Activated T-helper 1 cell treated with Interleukin-2 at 50 U/mL for 16 hours (primary cell): ENCODE measurements at places on chromosomes 1 and 21.

DNA sequence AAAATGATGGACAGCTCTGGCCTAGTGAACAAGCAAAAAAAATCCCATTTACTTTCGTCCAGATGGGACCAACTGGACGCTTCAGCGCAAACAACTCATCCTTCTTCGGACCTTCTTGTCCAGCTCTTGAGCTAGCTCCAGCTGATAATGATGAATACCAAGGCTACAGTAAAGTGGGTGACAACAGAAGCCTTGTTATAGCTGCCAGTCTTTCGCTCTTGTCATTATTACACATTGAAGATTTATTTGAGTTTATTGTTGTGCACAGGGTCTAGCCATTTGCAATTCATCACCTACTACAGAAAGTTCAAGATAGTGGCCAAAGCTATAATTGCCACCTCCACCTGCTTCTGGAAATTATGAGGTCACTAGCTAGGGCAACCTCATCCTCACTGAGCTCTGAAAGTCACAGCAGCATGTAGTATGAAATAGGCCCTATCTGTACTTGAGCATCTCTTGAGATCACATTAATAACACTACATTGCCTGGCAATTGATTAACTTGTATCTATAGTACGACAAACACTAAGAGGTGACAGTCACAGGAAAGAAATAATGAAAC lies 76.9 kb downstream of the GPATCH2 start:
- no peak for DNase-seq

DNA sequence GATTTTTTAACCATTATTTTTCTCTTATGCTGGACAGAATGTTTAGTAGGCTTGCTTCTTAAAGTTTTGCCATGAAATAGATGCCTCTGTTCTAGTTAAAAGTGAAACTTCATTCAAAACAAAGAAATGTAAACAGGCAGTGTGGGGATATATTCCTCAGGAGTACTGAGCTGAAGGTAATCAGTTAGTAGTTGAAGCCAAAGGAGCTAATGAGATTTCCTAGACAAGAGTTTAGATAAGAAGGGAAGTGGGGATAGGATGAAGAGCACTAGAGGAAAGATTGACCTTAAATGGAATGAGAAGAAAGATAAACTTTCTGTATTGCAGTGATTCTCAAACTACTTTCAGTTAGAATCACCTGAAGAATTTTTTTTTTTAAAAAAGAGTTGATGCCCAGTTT lies 23.9 kb downstream of the PRRC2C start:
- DNase-seq = no peak

- DNase-seq = no peak
Measured at GRCh38 chr1:85607126-85607920, 26.8 kb downstream of the CCN1 start.

DNA sequence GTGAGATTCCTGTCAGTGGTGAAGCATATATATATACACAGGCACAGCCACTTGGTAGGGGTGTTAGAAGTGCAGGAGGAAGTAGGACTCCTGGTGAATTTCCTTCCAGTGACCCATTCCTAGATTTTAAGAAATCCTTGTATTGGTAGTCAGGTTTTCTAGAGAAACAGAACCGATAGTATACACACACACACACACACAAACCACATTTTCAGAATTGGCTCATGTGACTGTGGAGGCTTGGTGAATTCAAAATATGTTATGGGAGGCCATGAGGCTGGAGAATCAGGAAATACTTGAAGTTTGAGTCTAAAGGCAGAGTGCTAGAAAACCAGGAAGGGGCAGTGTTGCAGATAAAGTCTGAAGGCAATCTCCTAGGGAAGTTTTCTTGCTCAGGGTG lies 114.2 kb downstream of the FCRL5 start:
- DNase-seq = no peak

DNA sequence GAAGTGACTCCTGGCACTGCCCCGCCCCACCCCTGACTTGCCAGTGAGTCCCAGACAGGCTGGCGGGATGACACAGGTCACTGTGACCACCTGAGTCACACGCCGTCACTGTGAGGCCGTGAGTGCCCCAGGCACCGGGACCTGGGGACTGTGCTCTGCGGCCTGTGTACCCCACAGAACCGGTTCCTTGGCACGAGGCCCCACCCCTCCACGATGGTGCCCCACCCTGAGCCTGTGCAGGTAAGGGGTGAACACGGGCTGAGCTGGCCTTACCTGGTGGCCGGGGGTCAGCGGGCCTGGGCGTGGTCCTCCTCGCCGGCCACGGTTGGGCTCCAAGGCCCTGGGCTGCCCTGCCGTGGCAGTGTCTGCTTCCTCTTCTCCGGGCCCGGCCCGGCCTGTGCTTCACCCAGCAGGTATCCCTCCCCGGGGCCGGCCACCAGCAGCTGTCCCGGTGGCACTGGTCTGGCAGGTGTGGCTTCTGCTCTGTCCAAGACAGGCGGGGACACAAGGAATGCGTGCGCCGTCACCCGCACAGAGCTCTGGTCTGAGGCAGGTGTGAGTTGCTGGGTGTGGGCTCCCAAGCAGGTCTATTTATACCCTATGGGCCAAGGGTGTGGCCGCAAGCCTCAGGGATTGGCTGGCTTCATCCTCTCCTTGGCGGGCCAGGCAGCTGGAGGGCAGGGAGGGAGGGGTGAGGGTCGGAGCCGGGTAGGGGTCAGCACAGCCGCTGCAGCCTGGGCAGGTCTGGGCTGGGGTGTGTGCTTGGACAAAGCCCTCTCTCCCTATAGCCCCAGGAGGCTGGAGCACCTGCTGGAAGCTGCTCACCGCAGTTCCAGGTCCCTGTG lies at the start of gene RNF223:
RNF223 (minus strand) TSS at position 564 of the 845 bp plus-strand sequence. CDS start 1,740 bp downstream, outside the sequence.
- no peak for DNase-seq

DNA sequence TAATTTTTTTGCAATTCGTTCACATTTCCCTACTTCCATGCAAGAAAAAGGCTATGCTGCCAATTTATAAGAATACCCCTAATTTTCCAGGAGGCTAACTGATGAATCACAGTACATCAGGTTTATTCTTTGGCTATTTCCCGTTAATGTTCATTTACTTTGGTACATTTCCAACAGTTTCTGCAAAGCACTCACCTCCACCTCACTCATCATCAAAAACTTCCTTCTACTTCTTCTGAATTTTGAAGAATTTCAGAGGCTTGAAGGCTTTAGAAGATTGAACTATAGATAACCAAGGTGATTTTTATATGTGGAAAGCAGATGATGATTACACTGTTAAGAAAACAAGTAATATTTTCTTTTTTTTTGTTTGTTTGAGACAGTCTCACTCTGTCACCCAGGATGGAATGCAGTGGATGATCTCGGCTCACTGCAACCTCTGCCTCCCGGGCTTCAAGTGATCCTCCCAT lies 60.5 kb upstream of the HP1BP3 start:
- no peak for DNase-seq

- DNase-seq = no peak
Measured at GRCh38 chr1:17669866-17670451, 85.2 kb upstream of the ACTL8 start.

DNA sequence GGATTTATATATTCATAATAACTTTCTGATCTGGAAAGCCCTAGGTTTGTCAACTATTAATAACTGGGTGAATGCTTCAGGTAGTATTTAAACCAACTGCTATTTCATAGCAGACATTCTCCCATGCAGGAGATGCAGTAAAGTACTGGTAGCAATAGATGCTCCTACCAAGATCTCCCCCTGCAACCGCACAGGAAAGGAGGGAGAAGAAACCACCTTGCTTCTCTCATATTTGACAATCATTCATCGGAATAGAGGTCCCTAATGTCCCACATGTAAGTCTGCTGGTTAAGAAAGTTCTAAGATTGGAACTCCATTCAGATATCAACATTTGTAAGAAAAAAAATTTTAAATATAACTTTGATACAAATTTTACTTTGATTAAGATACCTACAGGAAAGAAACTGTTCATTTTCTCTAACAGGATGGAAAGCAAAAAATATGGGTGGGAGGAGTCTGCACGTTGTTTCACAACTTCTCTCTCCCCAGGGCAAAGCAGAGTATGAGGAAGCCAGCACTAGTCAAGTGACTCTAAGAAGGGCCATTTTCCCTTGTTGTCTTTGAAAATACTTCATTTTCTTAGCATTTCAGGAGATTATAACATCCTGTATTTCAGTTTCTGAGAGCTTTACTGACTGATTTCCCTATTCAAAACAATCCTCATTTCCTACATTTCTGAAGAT lies at the start of gene PYHIN1:
PYHIN1 (plus strand) TSS at position 498 of the 683 bp plus-strand sequence. CDS start 5,359 bp downstream, outside the sequence.
- no peak for DNase-seq

- DNase-seq = no peak
Measured at GRCh38 chr1:200343874-200344273, 66.0 kb downstream of the ZNF281 start.

DNA sequence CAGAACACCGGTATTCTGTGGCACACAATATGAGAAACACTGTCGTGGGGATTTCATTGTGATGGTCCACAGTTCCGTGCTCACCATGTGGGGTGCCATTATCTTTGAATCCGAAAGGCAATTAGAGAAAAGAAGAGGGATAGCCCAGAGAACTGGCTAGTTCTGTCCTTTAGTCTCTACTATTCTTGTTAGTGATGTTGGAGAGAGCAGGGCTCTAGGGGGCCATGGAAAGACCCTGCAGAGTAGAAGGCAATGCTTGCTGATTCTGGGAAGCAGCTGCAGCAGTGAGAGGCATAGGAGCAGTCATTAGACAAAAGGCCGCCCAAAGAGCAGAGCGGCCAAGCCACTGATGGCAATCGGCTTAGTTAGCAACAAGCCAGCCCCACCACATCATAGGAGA lies 146.3 kb downstream of the TSEN15 start:
- DNase-seq = no peak

- no peak for DNase-seq
Measured at GRCh38 chr1:24380508-24380907, 33.1 kb downstream of the STPG1 start.

- DNase-seq = no peak
Measured at GRCh38 chr21:45220071-45220481, 67.6 kb downstream of the POFUT2 start.

DNA sequence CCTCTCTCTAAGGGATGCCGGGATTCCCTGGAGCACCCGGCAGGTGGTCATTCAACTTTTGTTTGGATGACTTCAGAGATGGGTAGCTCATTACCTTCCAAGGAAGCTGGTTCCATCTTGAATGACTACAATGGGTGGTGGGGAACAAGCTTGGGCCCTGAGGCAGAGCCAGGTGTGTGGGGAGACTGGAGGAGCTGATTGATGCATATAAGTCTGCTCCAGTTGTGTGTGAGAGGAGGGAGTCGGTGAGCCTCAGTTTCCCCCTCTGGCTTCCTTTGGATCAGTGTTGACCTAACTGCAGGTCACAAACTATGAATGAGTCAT lies 133.8 kb upstream of the ZBTB40 start:
- no peak for DNase-seq

DNA sequence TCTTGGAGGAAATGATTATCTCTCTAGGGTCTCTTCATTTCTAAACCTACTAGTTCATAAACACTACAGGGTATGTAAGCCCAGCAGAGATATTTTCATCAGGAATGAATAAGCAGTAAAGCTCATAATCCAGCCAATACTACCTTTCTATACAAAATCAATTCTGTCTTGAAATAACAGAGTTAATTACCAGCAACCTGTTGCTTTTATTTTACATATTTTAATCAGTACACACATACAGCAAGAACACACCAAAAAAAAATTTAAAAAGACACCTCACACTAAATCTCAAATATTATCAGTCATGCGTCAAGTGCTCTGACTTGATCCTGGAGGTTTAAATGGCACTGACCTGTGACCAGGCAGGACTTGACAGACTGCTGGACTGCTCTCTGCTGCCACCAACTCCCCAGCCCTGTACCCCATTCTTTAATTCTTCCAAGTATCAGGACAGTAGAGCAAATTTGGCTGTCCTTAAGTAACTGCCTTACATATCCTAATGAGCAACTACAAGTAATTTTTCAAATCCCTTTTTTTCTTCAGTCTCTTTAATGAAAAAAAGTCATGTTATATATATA lies 98.5 kb downstream of the CDC42BPA start:
- DNase-seq = no peak

GRCh38 chr21:15539376-15539775 lies 190.4 kb upstream of the USP25 start:
- no peak for DNase-seq

DNA sequence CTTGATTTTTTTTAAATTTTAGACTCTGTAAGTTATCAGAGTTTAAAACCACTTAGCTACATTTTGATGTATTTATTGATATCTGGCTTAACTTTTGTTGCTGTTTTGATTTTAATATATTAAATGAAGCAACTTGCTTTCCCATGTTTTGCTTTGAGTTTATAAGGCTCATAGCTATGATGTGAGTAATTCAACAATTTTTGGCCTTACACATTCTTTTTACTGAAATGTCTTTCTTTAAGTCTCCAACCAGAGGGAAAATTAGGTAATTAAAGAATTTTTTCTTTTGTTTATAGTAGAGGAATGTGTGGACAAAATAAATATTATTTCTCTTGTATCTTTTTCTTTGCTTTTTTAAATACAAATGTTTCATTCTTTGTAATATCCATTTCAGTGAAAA lies 258.3 kb upstream of the ADAMTS5 start:
- DNase-seq = no peak

DNA sequence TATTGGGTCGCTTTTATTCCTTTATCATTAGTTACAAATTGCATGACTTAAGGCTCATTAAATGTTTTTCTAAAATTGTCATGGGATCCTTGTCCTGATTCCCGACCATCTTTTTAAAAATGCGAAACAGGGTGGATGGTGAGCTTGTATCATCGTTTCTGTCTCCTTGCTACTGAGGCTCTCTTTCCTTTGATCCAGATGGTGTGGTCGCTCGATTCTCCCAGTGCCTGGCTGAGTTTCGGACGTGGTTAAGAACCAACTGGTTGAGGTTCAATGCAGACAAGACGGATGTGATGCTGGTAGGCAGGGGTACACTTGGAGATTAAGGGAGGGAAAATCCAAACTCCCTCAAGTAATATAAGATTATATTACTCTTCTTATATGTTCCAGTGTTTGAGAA lies 1.2 kb downstream of the MIER1 start:
- no peak for DNase-seq

DNA sequence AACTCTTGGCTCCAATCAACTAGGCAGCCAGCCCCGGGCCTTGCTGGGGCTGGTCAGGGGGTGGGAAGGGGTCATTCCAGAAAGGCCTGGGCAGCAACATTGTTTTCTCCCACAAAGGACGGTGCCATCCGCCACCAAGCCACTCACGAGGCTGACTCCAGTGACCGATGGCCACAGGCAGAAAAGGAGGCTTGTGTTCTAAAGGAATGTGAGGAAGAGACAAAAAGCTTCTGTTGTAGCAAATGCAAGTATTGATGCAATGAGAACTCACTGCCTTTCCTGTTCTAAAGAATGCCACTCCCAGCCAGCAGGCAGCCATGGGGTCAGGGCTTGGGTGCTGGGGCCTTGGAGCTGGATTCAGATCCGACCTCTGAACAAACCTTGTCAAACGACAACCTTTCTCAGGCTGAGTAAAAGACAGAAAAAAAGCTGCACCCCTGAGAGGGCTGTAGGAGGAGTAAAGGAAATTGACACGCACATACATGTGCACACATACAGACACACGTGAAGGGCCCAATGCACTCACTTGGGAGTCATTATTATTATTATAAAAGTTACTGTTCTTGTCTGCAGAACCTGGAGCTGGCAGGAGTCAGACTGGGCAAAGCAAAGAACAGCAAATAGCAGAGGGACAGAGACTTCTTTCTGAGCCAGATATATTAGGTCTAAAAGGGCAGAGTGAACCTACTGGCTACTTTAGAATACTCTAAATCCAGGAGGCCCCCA lies 13.9 kb upstream of the PRMT2 start:
- DNase-seq = no peak

GRCh38 chr1:118381197-118381869 lies 196.3 kb upstream of the SPAG17 start:
- no peak for DNase-seq
